ENCODE measurements at places on chromosomes 7 and 10.
A peak's percentile ranks its signal among the peaks of the same experiment; 100 is the strongest.

GRCh38 chr7:110975486-110975885 lies 115.4 kb upstream of the LRRN3 start:
- no peak for DNase-seq

DNA sequence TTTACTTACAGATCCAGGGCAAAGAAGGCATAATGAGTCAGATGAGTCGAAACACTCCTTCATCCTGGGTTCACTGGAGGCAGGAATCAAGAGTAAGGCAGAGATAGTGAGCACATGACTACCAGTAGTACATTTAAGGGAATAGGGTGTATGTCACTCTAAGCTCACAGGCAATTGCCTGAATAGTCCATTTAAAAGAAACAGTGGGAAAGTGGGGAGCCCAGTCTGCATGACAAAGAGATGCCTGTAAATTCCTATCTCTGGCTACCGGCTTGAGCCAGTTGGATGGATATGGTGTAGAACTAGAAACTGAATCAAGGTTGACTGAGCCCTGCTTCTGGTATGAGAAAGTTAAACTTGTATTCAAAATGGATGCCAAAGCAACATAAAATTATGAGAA lies 861.5 kb upstream of the ZWINT start:
- DNase-seq = no peak

DNA sequence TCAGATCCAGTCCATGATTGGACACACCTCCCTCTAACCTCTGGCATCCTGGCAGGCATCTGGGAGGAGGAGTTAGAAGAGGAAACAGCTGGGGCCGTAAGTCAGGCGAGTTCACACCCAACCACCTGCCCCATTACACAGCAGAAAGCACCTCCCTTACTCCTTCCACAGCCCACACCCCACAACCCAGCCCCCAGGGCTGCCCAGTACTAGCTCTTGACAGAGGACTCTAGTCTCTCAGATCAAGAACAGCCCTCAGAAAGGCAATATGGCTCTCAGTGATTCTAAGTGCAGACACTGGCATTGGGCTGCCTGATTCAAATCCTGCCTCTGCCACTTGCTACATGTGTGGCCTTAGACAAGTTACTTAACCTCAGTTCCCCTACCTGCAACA lies 34.1 kb downstream of the KCNMA1 start:
- DNase-seq = peak; percentile 57

DNA sequence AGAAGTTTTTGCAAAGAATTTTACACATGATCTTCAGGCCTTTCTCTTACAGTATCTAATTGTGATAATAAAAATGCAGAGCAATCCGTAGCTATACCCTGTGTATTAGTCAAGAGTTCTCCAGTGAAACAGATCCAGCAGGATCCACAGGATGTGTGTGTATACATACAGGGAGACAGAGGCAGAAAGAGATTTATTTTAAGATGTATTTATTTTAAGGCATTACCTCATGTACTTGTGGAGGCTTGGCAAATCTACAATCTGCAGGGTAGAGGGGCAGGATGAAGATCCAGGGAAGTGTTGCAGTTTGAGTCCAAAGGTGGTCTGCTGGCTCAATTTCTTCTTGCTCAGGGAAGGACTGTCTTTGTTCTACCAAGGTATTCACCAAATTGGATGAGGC lies 41.7 kb downstream of the ARHGAP12 start:
- DNase-seq = no peak

DNA sequence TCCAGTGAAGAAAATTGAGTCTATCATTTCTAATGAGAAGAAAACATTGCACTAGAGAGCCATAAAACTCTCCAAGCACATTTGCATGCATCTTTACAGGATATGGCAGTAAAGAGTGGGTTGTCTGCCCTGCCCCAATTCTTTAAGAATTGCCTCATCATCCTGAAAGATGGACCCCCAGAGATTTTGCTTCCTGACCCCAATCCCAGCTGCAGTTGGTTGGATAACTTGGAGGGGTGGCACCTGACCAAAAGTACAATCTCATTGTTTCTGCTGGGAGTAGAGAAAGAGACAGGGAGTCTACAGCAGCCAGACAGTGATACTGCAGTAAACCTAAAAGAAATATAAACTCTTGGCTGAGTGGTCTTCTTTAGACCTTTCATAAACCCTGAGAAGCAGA lies 49.1 kb upstream of the ADCY1 start:
- DNase-seq = no peak

All from activated CD8-positive, alpha-beta memory T cell treated with anti-CD3 and anti-CD28 coated beads for 24 hours (primary cell).